T-helper 17 cell (primary cell): ENCODE measurements at places on chromosomes 4 and X.

DNA sequence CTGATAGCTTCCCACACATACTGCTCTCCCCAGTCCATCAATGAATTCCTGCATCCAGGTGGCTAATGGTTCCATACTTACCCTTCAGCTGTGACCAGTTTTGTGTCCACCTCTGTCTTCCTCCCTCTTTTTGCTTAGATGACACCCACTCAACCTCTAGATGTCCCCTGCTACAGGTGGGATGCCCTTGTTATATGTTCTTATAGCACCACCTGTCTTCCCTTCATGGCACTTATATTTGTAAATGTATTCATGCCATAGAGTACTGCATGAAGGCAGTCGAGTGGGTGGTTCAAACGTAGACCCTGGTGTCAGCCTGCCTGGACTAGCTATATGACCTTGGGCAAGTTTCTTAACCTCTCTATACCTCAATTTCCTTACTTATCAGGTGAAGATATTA lies 6.5 kb upstream of the USP46 start:
- DNase-seq, result no peak

GRCh38 chr4:125316401-125316790 lies 1.6 kb downstream of the FAT4 start:
- DNase-seq, result peak; percentile 5

GRCh38 chr4:115090483-115091075 lies 22.8 kb downstream of the NDST4 start:
- DNase-seq, result no peak

GRCh38 chr4:20195071-20195885 lies 56.4 kb upstream of the SLIT2 start:
- DNase-seq, result no peak

DNA sequence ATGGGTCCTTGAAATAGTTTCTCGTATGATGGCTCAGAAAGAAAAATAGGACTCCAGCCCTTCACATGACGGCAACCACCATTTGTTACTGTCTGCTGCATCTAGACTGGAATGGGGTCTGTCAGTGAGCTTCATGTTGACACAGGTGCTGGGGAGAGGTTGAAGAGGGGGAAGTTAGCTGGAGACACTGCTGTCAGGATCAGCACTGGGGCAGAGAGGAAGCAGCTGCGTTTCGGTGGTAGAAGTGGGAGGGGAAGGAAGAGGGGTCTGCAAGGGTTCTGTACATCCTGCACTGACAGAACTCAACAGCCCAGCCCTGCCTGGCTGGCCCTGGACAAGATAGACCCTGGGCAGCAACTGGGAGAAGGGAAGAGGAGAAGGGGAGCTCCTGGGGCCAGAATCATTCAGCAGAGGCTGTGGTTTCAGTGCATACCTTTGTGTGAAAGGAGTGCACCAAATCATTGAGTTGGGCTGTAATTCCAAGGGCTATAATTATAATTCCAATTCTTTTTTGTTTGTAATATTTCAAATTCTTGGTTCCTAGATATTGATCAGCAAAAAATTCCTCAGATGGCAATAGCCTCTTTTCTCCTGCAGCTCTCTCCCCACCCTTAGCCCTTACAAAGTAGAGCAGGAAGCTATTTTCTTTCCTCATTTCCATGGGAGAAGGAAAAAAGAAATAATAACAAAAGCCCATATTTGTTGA lies 119.4 kb upstream of the C1GALT1C1 start:
- no peak for DNase-seq

- DNase-seq, result no peak
Measured at GRCh38 chr4:91267543-91267942, 1036.2 kb upstream of the GRID2 start.

- no peak for DNase-seq
Measured at GRCh38 chrX:63658920-63659319, 126.1 kb downstream of the ARHGEF9 start.

GRCh38 chr4:40038977-40039376 lies 17.7 kb upstream of the N4BP2 start:
- DNase-seq, result no peak

DNA sequence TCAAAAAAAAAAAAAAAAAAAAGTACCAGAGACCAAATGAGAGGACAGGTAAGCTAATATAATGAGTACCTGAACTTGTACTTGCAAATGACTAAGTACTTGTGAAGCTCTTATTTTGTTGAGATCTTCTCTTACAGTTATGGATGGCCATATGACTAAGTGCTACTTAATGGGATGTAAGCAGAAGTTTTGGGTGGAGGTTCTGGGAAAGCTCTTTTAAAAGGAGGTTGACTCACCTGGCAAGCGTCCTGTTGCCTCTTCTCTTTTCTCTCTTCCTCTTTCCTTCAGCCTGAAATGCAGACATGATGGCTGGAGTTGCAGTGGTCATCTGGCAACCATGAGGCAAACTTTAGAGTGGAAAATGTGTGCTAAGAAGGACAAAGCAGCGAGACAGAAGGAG lies 36.9 kb upstream of the MED14 start:
- no peak for DNase-seq

- DNase-seq, result no peak
Measured at GRCh38 chrX:123267220-123267619, 83.1 kb downstream of the GRIA3 start.

DNA sequence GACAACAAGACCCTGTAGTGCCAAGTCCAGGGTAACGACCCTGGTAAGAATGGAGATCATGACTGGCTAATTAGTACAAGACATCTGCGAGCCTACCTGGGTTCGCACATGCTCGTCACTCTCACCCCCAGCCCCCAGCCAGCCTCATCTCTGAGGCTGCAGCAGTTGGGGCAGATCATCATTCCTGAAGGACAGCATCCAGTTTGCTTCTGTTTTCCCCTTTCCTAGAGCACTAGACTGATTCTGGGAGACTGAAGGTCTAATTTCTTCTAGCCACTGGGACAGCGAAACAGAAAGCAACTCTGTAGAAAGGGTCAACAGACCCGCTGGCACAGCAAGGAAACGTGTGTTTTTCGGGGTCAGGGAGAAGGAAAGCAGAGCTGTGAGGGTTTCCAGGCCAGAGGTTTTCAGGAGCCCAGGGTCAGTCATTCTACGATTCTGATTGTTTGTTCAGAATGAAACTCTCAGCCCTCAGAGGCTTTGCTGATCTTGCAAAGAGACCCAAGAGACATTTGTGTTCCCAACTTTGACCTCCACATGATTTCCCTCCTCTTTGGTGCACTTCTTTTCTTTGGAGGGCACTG lies 343.1 kb upstream of the NOCT start:
- DNase-seq, result no peak

- DNase-seq, result no peak
Measured at GRCh38 chrX:10821293-10821692, 200.9 kb upstream of the MID1 start.

GRCh38 chrX:39955625-39956024 lies 142.1 kb downstream of the BCOR start:
- no peak for DNase-seq

- no peak for DNase-seq
Measured at GRCh38 chr4:16717266-16717970, 181.0 kb downstream of the LDB2 start.

GRCh38 chr4:159048166-159048886 lies 54.6 kb upstream of the RAPGEF2 start:
- no peak for DNase-seq

- DNase-seq, result no peak
Measured at GRCh38 chrX:138745196-138745595, 33.7 kb upstream of the FGF13 start.

- DNase-seq, result no peak
Measured at GRCh38 chrX:71667328-71668247, at the start of gene LOC101059915. LOC101059915 (plus strand) TSS chrX:71667546.

DNA sequence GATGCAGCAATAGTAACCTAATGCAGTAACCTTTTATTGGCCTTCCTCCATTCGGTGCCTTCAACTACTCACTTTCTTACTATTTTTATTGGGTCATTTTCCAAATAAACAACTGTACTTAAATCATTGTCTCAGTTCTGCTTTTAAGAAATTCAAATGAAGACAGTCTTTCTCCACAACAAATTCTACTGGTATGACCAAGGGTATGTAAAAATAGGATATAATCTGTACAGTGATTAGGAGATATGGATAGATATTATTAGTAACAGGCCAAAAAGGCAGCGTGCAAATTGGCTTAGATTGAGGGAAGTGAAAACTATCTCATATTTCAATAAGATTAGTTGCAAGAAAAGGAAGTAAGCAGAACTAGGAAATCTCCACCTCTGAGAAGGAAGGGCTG lies 177.4 kb upstream of the PPP1R2C start:
- DNase-seq, result no peak

DNA sequence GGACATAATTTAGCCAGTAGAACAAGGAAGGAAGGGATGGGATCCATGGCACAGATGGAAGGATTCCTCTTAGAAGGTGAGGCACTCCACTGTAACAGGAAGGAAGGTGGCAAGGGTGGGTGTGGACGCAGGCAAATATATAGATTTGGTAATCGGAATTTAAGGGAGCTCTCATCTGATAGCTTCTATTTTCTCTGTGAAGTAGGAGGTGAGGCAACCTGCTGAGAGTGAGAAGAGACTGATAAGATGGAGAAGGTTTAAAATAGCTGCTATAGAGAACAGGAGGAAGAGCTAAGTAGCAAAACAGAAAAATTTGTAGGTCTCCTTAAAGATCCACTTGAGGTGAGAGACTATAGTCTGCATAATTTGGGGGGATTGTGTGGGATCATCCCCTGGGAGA lies 61.8 kb upstream of the BRS3 start:
- DNase-seq, result no peak

GRCh38 chrX:152813206-152813605 lies 17.4 kb downstream of the CETN2 start:
- no peak for DNase-seq

DNA sequence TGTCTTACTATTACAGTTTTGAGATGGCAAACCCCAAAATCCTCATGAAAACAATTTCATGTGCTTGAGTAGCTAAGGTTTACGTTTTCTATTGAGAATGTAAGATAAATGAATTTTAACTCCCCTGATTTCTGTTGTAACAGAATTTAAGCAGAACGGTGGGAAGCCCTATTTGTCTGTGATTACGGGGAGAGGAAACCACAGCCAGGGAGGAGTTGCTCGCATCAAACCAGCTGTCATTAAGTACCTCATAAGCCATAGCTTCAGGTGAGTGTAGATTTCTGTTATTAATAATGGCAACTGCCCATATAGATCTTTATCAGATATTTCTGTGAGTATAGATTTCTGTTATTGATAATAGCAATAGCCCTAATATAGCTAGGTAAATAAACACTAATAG lies 44.2 kb upstream of the RHOH start:
- DNase-seq, result no peak

DNA sequence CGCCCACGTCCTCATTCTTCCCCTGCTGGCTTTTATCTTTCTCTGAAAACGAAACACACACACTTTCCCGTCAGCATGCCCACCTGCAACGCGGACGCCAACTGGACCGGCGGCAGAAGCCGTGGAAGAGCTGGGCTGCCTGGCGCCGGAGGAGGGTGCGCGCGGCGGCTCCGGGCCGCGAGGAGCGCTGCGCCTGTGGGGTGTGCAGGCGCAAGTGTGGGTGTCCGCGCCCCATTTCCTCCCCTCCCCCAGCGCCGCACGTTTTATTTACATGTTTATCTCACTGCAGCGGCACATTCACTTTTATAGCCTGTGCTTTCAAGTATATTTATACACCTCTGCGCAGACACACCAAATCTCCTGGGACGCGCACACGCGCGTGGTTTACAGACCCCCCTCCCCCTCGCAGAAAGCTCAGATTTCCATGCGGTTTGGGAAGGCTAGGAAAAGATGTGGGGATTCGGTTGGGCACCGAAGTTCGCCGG lies 1.5 kb downstream of the PITX2 start:
- no peak for DNase-seq

DNA sequence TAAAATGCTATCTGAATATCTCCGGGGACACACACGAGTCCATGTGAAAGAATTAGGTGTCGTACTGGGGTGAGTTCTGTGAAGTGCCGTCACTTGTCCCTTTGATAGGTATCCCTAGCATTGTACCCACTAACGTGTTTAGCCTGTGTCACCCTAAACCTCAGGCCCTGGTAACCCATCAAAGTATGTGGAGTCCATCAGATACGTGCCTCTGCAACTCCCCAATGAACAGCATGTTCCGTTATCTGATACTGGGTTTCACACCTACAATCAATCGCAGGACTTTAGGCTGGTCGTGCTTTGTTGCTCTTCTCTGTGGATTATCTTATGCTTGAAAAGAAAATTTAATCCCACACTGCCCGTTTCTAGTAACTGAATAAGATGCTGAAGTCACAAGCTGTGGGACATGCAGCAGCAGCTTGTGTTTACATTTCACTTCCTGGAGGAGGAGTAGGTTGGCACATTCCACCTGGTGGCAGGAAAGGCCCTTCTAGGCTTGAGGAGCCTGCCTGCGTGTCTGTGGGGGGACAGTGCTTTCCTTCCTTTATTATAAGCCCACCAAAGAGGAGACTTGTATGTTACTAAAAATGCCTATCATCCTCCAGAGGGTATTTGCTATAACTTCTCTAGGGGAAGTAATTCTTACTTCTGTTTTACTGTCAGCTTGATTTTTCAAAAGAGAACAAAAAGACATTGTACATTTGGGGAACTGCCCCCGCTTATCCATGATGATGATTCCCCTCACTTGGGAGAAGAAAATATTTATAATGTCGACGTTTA lies 127.2 kb downstream of the FNIP2 start:
- DNase-seq, result no peak

GRCh38 chrX:120286733-120287512 lies 24.3 kb downstream of the TMEM255A start:
- no peak for DNase-seq

DNA sequence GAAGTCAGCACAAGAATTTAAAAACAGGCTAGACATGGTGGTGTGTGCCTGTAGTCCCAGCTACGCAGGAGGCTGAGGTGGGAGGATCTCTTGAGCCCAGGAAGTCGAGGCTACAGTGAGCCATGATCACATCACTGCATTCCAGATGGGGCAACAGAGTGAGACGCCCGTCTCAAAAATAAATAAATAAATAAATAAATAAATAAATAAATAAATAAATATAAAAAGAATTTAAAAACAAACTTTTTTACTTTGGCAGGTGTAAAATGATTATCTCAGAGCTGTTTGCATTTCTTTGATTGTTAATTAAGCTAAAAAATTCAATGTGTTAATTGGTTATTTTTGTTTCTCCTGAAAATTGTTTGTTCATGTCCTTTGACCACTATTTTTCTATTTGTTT lies 97.5 kb upstream of the RPS6KA3 start:
- DNase-seq, result no peak

- no peak for DNase-seq
Measured at GRCh38 chr4:156413239-156414135, 459.8 kb upstream of the CTSO start.

DNA sequence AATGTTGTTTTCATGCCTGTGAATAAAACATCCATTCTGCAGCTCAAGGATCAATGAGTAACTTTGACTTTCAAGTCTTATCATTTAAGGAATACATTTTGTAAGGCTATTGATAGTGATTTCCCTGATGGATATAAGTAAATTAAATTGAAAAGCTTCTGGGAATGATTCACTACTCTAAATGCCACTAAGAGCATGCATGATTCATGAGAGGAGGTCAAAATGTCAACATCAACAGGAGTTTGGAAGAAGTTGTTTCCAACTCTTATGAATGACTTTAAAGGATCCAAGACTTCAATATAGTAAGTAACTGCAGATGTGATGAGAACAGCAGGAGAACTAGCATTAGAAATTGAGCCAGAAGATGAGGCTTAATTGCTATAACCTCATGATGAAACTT lies 1487.3 kb downstream of the PCDH7 start:
- DNase-seq, result no peak

- DNase-seq, result no peak
Measured at GRCh38 chr4:118676128-118676527, 9.1 kb upstream of the METTL14 start.

- no peak for DNase-seq
Measured at GRCh38 chr4:22434895-22435294, 81.0 kb downstream of the ADGRA3 start.

- no peak for DNase-seq
Measured at GRCh38 chr4:119207051-119207450, 5.5 kb upstream of the USP53 start.

GRCh38 chr4:14841801-14842768 lies 160.2 kb upstream of the CPEB2 start:
- DNase-seq, result no peak
